ENCODE measurements at places on chromosomes 3 and 15.

- no peak for DNase-seq
These were observed 21.8 kb upstream of the CLDN16 start for GRCh38 chr3:190366133-190366532.

- DNase-seq, result no peak
These were observed 2.4 kb downstream of the NMNAT3 start for GRCh38 chr3:139675327-139675726.

DNA sequence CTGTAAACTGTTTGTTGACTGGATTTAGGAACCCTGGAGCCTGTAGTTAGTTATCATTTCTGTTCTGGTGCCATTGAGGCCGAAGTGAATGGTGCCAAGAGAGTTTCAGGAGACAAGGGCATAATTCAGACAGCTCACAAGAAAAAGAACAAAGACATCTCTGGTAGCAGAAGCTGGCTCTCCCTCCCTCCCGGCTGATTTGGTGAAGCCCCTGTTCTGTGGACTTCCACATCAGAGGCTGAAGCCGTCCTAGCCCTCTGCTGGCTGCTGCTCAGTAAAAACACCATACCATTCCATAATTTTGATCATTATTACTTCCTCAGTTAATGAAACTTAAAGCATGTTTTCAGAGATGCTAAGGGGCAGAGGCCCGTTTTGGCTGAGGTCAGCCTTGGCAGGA lies 381.2 kb upstream of the WNT5A start:
- no peak for DNase-seq

DNA sequence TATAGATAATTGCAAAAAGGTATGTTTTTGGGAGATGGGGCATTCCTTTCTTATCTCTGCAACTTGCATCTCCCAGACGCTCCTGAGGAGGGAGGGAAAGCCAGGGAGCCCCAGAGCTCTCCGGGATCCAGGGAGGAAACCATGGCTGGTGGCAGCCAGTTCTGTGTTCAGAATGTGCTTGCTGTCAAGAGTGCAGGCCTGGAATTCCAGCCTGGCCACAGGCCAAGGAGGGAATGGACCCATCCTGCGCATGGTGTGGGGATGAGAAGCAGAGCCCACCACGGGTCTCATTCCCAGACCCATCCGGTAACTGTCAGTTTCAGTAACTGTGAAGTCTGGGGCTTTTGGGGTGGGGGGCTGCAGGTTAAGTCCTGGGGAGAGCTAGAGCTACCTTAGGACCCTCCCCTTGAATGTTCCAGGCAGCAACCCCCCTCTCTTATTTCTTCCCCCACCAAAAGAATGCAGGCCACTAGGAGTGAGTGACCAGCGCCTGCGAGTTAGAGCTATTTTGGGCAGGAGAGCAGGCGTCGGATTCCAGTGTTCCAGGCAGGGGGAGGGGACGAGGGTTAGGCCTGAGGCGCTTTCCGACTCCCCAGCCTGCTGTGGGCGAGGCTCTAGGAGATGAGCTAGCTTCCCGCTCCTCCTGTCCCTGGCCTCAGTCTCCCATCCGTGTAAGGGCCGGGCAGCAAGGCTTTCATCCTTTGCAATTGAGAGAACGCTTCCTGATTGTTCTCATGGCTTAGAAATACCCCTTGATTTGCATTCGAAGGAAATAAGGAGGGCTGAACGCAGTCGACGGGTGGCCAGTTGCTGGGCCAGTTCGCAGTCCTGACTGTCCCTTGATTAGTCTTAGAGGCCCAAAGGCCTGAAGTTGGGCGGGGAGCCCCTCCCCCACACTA lies 781 bp upstream of the DAG1 start:
- DNase-seq, result no peak

DNA sequence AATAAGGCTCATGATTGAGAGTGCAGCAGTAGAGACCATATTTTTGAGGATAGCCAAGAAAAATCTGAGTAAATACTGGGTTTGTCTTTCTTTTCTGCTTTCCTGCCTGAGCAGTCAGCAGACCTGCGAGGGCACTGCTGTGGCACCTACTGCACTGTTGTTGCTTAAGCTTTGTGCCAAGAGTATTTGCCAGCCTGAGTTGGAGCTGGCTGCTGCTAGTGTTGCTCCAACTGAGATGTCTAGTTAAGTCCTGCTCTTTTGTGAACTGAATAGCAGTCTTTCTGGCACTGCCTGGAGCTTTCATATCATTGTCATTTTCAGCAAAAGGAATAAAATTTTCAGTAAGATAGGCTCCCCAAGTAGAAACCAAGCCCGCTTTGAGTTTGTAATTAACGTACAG lies 214.5 kb upstream of the P2RY1 start:
- no peak for DNase-seq

- peak; percentile 26 for DNase-seq
These were observed 162.8 kb downstream of the CD47 start for GRCh38 chr3:107928084-107928445.

GRCh38 chr3:58518291-58518789 lies 18.6 kb downstream of the ACOX2 start:
- no peak for DNase-seq

- peak; percentile 40 for DNase-seq
These were observed 97.5 kb downstream of the BDH1 start for GRCh38 chr3:197458179-197458707.

DNA sequence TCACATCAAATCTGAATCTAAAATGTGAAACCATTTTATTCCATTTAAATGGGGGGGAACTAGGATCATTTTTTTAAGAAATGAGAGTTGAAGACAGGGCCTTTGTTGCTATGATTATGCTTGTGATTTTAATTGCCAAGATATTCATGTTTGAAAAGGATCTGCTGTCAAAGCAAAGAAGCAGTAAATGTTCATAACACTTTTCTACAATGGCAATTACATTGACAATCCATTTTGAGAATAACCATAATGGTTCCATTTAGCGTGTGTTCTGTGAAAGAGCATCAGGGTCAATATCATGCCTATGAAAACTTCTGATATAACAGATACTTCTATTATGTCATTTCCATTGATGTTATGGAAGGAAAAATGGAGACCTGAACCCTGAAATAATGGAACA lies 745.8 kb upstream of the SGO1 start:
- DNase-seq, result no peak

- DNase-seq, result no peak
These were observed 51.5 kb upstream of the COL6A6 start for GRCh38 chr3:130465521-130465920.

- no peak for DNase-seq
These were observed 37.2 kb downstream of the AADACL2 start for GRCh38 chr3:151770956-151771355.

GRCh38 chr3:8793242-8793641 lies 23.8 kb upstream of the OXTR start:
- no peak for DNase-seq

- no peak for DNase-seq
These were observed 87.1 kb downstream of the PTPRG start for GRCh38 chr3:61648481-61648880.

DNA sequence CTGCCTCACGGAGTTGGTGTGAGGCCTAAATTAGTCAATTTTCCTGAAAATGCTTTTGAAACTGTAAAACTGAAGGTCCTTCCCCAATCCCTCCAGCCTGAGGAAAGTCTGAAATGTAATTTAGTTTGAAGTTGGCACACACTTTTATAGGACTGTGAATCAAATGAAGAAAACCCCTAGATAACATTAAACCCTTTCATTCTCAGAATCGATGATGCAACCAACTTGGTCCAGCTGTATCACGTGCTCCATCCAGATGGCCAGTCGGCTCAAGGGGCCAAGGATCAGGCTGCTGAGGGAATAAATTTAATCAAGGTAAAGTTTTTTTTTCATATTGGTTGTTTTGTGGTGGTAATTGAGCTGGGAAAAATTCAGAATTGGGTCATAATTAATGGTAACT lies 11.7 kb downstream of the MRPS22 start:
- DNase-seq, result no peak

GRCh38 chr3:5002174-5002870 lies 23.1 kb downstream of the BHLHE40 start:
- DNase-seq, result peak; percentile 46

DNA sequence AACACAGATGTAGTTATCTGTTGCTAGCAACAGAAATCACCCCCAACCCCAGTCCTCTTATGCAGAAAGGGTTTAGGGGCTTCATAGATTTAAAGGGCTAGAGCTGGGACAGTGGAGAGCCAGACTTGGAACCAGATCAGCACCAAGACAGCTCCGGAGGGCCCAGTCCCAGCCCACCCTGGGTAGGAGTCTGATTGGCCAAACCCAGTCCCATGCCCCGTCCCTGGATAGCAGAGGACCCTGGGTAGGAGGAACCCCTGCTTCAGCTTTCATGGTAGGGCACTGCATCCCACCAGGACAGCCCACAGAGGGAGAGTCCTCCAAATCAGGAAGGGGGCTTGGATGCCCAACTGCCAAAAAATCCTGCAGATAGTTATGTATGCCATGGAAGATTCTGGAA lies 103.0 kb downstream of the CORO2B start:
- no peak for DNase-seq

DNA sequence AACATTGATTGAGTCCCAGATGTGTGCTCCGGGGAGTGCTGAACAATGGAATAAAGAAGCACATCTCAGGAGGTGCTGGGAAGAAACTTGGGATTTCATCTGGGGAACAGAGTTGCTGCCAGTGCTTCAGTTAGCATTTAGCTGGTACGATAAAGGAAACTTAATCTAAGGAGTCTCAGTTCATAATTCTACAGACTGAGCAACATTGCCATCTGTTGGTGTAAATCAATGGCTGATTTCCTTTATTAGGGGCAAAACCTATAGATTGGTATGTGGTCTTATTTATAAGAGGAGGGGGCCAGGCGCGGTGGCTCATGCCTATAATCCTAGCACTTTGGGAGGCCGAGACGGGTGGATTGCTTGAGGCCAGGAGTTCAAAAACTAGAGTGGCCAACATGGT lies 8.9 kb downstream of the MKRN2OS start:
- no peak for DNase-seq

DNA sequence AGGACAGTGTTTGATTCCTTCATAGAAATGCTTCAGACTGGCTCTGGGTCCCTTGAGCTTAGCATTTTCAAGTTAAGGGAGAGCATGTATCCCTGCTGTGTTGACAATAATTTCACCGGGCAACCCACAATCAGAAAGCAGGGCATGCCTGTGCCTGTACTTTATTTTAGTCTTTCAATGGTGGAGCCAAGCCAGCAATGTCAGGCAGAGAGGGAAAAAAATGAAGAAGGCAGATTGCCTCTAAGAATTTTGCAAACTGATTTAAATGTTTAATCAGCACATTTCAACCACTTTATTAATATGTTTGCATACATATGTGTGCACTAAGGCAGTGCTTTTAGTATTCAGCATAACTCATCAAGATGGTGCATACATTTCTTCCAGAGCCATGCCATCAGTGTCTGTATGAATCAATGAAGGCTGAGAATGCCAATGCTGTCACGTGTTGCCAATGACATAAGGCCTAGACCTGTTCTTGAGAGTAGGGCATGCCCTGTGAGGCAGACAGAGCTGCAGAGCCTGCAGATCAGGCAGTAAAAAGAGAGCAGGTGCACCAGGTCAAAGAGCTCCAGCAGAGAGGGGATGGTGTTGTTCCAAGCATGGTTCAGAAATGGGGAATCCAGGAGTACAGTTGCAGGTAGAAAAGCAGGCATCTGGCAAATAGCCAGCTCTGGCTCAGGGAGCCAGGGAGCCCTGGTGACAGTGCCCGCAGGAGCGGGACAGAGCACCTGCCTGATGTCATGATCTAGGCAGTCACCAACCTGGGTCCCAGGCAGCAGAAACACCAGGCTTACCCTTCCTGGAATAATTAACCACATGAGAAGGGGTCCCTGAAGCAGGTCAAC lies 508.5 kb downstream of the GABRG3 start:
- DNase-seq, result no peak

DNA sequence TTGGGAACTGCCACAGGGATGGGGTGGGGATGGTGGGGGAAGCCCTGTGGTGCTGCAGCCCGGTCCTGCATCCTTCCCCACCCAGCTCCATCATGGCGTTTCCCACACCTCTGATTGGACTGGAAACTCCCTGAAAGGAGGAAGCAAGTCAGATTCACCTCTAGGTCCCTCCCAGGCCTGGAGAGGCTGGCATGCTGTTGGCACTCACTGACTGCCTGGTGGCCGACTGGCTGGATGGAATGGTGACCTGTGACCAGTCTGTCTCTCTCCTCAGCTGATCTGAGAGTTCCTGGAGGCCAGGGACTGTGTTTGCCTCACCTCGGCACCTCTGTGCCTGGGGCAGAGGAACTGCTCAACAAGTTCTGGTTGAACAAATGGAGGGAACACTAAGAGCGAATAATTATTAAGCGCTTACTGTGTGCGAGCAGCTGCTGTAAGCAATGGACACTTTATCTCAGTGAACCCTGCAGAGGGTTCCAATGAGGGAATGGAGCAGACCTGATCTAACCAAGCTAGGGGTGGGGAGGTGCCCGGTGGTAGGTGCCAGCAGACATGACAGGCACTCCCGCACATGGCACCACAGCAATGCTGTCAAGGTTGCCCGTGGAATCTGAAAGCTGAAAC lies 3.5 kb upstream of the HHATL start:
- no peak for DNase-seq

GRCh38 chr3:20022954-20023622 lies 11.0 kb upstream of the PP2D1 start:
- DNase-seq, result no peak

DNA sequence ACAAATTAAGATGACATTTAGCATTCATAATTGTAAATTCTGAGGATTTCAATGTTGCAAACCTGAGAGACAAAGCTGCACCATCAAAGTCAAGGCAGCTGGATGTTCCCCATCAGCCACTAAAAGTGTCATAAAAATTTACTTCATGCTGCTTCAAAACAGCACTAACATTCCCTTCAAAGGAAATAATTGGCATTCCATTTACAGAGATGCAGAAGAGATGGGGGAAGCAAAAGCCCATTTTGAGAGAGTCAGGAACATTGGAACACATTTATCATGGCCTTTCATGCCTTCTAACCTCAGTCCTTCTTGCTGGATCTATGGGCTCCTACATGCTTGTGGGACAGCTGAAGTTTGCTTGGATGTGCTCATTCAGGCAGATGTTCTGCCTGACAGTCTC lies 6.4 kb upstream of the TMEM158 start:
- DNase-seq, result no peak

- no peak for DNase-seq
These were observed 220.2 kb upstream of the COL8A1 start for GRCh38 chr3:99418209-99418635.

DNA sequence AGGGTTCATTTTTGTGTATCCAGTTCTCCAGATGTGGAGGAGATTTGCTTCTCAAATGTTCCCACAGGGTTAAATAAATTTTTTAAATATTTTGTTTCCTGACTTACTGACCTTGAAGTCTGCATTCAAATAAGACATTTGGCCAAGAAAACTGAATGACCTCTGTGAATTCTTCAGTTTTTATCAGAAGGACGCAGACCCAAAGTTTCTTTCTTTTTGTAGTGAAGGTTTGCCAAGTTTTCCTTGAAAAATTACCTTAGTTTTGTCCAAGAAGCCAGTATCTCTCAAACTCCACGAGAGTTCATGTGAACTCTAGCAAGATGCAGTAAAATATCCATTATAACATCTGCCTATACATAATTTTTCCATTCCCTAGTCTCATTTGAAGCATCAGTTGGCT lies 202.9 kb downstream of the ZMAT3 start:
- DNase-seq, result no peak

DNA sequence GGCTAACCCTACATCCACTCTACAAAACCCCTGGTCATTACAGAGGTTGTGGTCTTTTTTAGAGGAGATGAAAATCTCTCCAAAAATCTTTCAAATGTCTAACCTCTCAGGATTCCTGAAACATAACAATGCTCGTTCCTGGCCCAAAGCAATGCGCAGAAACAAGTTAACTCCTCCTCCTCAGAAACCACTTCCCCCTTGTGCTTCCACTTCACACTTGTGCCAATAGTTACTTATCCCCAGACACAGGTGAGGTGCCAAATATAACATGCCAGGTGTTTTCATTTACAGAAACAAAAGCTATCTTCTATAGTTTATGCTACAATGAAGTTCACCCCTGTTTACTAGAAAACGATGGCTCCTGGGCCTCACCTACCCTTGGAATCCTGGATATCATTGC lies 6.2 kb downstream of the NDUFAF1 start:
- DNase-seq, result no peak
